Activated CD4-positive, alpha-beta memory T cell treated with anti-CD3 and anti-CD28 coated beads for 36 hours (primary cell): ENCODE measurements at places on chromosomes 2 and 18. TPM values are rescaled to one million over a fixed set of nuclear protein-coding genes. Genes with fewer than 3 reads are reported as not detected.
A peak's percentile ranks its signal among the peaks of the same experiment; 100 is the strongest.

DQX1 gene
- 0.56 TPM for total RNA-seq

- no peaks in the 10 kb centered on the region for H3K36me3 ChIP-seq
- DNase-seq, result no peak
- no peaks in the 10 kb centered on the region for H3K27me3 ChIP-seq
- no peak overlapping the region for H3K4me3 ChIP-seq
Measured at GRCh38 chr2:8395718-8396117, 286.1 kb upstream of the ID2 start.

ALPG gene
- not detected for total RNA-seq

GRCh38 chr2:173058673-173059072, 17.0 kb upstream of the MAP3K20 start:
- H3K4me1 ChIP-seq, result no peaks in the 10 kb centered on the region
- DNase-seq, result no peak
- peaks cover 7% of the 10 kb centered on the region for H3K27me3 ChIP-seq
- no peaks in the 10 kb centered on the region for H3K36me3 ChIP-seq
- H3K27ac ChIP-seq, result no peak overlapping the region

GRCh38 chr18:35376742-35377695, at the start of gene ZNF396:
Gene ZNF396 (minus strand): TSS chr18:35377337. CDS start chr18:35374292, 3,045 bp downstream.
- H3K27me3 ChIP-seq, result no peaks in the 10 kb centered on the region
- no peaks in the 10 kb centered on the region for H3K36me3 ChIP-seq
- no peak within 1 kb of the TSS for H3K27ac ChIP-seq
- peak within 1 kb of the TSS; percentile 72 for H3K4me3 ChIP-seq
- peak; percentile 83 for DNase-seq
- H3K4me1 ChIP-seq, result peaks cover 10% of the 10 kb centered on the region

SLC9A4 gene
- total RNA-seq, result 0.10 TPM

- no peak overlapping the region for H3K4me3 ChIP-seq
- H3K36me3 ChIP-seq, result no peaks in the 10 kb centered on the region
- DNase-seq, result no peak
- no peaks in the 10 kb centered on the region for H3K4me1 ChIP-seq
- H3K27ac ChIP-seq, result no peak overlapping the region
Measured at GRCh38 chr2:7598402-7598801, 681.2 kb downstream of the RNF144A start.

- no peak overlapping the region for H3K4me3 ChIP-seq
- H3K27me3 ChIP-seq, result peaks cover 8% of the 10 kb centered on the region
- no peak overlapping the region for H3K27ac ChIP-seq
- DNase-seq, result no peak
- no peaks in the 10 kb centered on the region for H3K36me3 ChIP-seq
Measured at GRCh38 chr2:152369176-152369860, 34.3 kb downstream of the FMNL2 start.

TRIM43 gene
- total RNA-seq, result not detected

DNA sequence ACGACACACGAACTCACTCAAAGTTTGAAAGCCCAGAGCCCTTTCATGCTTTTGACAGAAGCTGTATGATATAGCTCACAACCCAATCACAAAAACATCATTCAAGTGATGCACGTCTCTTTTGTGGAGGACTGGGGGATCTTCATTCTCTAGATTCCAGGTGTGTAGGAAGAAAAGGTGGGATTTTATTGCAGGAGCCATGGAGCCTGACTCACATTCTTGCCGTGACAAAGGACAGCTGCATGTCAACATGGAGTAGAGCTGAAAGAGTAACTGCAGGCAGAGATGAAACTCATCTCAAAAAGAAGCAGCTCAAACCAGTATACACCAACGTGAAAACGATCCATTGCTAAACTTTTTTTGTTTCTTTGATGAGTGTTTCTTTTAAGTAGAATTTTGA, 50.9 kb upstream of the PDE1A start:
- no peaks in the 10 kb centered on the region for H3K27me3 ChIP-seq
- H3K4me3 ChIP-seq, result no peak overlapping the region
- no peak overlapping the region for H3K27ac ChIP-seq

DNA sequence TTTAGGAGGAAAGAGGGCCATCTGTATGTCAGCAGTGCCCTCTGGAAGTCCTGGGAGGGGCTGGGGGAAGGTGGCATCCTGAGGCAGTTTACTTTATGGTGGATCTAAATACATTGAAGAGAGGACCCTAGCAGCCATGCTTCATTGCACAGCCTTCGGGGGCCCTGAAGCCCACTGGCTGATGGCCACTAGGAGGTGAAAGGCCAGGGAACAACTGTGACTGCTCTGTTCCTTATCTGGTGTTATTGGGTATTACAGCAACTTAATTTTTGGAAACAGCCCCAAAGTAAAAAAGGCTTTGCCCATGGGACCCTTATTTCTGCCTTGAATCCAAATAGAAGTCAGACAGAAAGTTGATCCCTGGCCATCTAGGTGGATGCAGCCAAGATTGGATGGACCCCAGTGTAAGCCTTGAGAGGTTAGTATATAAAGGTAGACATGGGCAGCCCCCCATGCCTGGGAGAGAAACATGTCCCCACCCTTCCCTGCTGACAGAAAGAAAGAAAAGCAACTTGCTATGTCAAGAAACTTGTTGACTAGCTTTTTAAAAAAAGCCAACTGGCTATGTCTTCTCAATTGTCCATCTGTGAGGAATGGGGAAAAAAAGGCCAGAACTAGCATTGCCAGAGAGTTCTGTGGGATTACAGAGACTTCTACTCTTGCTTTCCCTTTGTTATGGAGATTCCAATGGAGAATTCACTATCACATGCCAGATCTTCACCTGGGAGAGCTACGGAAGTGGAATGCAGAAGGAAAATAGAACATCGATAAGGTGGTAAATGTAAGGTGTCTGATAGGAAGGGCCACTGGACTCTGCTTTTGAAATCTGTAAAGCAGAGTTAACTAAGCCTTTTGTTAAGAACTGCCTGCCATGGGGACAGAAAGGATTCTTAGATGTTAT, 58.6 kb upstream of the OSR1 start:
- H3K4me1 ChIP-seq, result no peaks in the 10 kb centered on the region
- DNase-seq, result no peak
- H3K4me3 ChIP-seq, result no peak overlapping the region

DNA sequence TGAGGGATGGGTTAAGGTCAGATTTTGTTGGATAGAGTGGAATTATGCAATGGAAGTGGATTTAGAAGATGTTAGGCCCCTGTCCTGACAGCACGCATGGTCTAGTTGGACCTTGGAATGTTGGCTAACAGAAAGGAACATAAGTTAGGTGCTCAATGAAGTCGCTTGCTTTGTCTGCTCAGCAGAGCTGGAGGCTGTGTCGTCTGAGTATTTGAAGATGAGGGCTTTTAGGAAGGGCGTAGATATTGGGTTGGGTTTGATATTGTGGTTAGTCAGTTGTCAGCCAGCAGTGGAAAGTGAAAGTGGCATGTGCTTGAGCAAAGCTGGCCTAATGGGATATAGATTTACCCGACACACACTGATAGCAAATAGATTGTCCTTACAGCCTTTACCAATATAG, 239.3 kb downstream of the PRKCE start:
- H3K27ac ChIP-seq, result no peak overlapping the region
- H3K4me3 ChIP-seq, result no peak overlapping the region
- peaks cover 17% of the 10 kb centered on the region for H3K4me1 ChIP-seq
- no peak for DNase-seq
- H3K36me3 ChIP-seq, result no peaks in the 10 kb centered on the region
- H3K27me3 ChIP-seq, result no peaks in the 10 kb centered on the region

GRCh38 chr2:200472853-200473464, 36.9 kb downstream of the KCTD18 start:
- no peaks in the 10 kb centered on the region for H3K27me3 ChIP-seq
- DNase-seq, result no peak
- H3K36me3 ChIP-seq, result peaks cover 3% of the 10 kb centered on the region
- no peak overlapping the region for H3K27ac ChIP-seq
- no peak overlapping the region for H3K4me3 ChIP-seq
- peaks cover 20% of the 10 kb centered on the region for H3K4me1 ChIP-seq

MGAT5 gene
- total RNA-seq, result 33.6 TPM

- H3K36me3 ChIP-seq, result no peaks in the 10 kb centered on the region
- DNase-seq, result no peak
- H3K4me1 ChIP-seq, result no peaks in the 10 kb centered on the region
- no peak overlapping the region for H3K27ac ChIP-seq
- H3K4me3 ChIP-seq, result no peak overlapping the region
Measured at GRCh38 chr18:6866552-6867085, 137.1 kb downstream of the ARHGAP28 start.

DNA sequence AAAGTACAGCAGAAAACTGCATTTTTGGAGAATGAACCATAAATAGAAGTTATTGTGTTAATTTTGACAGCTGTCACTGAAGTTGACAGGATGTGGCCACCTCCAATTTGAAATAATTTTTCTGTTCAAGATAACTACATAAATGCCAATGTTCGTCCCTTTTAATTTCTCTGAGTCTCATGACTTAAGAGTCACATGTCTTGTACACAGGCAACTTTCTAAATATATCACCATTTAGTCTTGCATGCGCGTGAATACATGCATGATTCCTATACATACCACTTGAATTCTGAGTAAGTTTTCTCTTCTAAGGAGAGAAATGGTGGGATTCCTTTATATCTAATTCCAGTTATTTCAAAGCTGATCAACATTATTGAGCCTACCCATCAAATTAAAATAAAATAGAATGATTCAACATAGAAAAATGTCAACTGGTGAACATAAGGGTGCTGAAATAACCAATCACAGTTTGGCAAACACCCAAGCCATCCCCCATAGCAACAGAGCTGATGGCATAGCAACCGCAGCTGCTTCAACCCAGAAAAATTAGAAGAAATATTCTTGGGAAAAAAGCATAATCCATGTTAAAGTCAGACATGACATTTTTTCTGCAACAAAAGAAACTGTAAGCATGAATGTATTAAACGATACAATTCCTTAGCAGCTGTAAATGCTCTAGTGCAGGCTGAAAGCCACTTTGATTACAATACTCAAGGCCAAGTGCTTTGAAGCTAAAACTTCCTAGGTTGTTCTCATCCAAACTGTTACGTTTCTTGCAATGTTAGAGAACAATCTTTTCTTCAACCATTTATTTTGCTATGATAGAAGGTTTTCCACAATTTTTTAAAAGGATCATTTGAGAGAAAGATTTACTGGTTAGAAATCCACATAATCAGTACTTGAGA, 282.7 kb downstream of the DLGAP1 start:
- no peaks in the 10 kb centered on the region for H3K4me1 ChIP-seq
- H3K27ac ChIP-seq, result no peak overlapping the region
- H3K27me3 ChIP-seq, result no peaks in the 10 kb centered on the region
- no peak overlapping the region for H3K4me3 ChIP-seq
- H3K36me3 ChIP-seq, result no peaks in the 10 kb centered on the region
- DNase-seq, result no peak
